ENCODE measurements at places on chromosomes 1 and 21. TPM values are rescaled to one million over a fixed set of nuclear protein-coding genes. Genes with fewer than 3 reads are reported as not detected.

GRCh38 chr1:224730540-224730939, 114.4 kb downstream of the CNIH3 start:
- no peaks in the 10 kb centered on the region for H3K27me3 ChIP-seq
- H3K4me3 ChIP-seq, result no peak overlapping the region
- no peaks in the 10 kb centered on the region for H3K36me3 ChIP-seq
- H3K4me1 ChIP-seq, result peaks cover 43% of the 10 kb centered on the region
- DNase-seq, result no peak

DNA sequence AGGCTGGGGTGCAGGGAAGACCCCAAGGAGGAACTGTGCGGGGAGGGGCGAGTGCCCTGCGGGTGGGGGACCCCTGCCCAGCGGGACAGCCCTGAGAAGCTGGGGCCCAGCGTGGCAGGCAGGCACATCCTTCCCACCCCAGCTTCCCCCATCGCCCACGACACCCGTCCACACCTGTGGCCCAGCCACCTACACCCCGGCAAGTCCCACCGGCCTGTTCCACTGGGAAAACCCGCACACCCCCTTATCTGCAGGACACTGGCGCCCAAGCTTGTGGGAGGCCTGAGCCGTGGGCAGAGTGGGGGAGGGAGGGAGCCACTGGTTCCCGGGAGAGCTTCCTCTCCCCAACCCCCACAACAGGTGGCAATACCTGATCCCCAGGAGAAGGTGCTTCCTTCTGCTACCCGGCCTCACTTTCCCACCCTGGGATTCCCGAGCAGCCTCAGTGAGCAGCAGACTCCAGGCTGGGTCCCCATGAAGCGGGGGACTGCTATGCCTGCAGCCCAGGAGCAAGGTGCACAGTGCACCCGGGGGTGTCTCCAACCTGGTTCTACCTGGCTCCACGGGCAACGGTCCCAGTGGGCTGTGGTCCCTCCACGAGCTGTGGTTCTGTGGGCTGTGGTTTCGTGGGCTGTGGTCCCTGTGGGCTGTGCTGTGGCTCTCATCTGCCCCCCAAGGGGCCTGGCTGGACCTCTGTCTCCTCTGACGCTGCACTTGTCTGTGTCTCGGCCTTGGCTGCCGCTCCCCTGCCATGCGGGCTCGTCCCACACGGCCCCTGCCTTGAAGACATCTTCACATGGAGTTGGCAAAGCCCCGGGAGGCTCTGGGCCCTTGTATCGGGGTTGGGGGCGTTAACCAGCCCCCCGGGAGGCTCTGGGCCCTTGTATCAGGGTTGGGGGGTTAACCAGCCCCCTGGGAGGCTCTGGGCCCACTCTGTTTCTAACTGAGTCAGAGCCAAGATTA, 37.8 kb upstream of the POFUT2 start:
- H3K4me3 ChIP-seq, result no peak overlapping the region
- H3K27me3 ChIP-seq, result peaks cover 11% of the 10 kb centered on the region
- DNase-seq, result peak; percentile 64
- no peak overlapping the region for H3K27ac ChIP-seq

- no peak overlapping the region for H3K4me3 ChIP-seq
- DNase-seq, result no peak
- no peaks in the 10 kb centered on the region for H3K36me3 ChIP-seq
- no peaks in the 10 kb centered on the region for H3K4me1 ChIP-seq
These were observed 37.0 kb upstream of the ADGRL4 start for GRCh38 chr1:79043506-79043905.

DNA sequence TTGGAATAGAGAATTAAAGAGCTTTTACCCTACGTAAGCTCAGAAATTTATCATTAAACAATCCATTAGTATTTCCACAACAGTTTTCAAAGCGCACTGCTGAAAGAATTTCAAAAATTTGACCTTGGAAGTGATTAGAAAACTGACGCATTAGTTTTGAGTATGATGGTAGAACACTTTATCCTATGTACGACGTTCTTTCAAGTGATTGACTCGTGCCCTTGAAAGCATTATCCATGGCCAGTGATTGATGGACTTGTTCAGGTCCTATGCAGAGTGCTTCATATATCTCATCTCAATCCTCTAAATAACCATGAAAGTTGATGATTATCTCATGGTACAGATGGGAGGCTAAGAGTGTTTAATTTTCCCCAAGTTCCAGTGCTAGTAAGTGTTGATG, 697.2 kb downstream of the USP25 start:
- H3K27me3 ChIP-seq, result no peaks in the 10 kb centered on the region
- no peak overlapping the region for H3K27ac ChIP-seq
- H3K36me3 ChIP-seq, result no peaks in the 10 kb centered on the region
- H3K4me1 ChIP-seq, result peaks cover 25% of the 10 kb centered on the region
- H3K4me3 ChIP-seq, result no peak overlapping the region

GRCh38 chr1:88736633-88737248, 52.7 kb downstream of the PKN2 start:
- peaks cover 8% of the 10 kb centered on the region for H3K4me1 ChIP-seq
- H3K4me3 ChIP-seq, result no peak overlapping the region
- no peak overlapping the region for H3K27ac ChIP-seq

ITLN1 gene
- not detected for total RNA-seq

AGRN gene
- total RNA-seq, result 61.1 TPM

NCF2 gene
- 48.3 TPM for total RNA-seq

CD53 gene
- total RNA-seq, result 11.1 TPM

DISC1 gene
- 3.0 TPM for total RNA-seq
